Inflammatory macrophage treated with lipopolysaccharide for 4 hours (primary cell): ENCODE measurements at places on chromosomes 2 and 18.

- no peak for DNase-seq
Observed at GRCh38 chr2:109151519-109151918, 22.5 kb downstream of the SH3RF3 start.

DNA sequence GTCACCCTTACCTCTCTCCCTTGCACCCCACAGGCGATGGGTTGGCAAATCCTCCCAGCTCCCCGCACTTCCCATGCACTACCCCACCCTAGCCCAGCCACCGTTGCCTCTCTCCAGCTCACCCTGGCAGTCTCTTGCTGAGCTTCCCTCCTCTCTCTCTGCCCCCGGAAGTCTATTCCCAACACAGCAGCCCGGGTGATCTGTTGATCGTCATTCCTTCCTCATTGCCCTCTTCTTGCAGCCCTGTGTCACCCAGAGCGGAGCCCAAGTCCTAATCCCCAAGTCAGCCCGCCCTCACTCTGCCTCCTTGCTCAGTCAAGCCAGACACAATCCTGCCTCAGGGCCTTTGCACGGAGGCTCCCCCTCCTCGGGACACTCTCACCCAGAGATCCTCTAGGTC, 55.2 kb downstream of the CIB4 start:
- no peak for DNase-seq

- peak; percentile 44 for DNase-seq
Observed at GRCh38 chr2:71082402-71083252, 14.2 kb downstream of the NAGK start.

DNA sequence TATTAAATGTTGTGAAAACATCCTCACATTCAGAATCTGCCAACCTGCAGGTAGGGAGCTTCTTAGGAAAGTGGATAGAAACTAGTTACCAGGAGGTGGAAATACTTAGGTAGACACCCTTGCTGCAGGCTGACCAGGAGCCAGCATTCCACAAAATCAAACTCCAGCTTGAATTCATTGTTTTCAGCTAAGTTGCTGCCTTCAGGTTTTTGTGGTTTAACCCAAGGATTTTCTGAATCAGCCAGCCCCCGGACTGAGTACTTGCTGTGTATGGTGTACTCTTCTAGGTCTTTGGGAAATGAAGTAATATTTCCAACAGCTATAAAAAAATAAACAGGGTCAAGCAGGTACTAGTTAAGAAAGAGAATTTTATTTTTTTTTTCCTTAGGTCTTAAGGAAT, 192.1 kb upstream of the CHST9 start:
- no peak for DNase-seq

DNA sequence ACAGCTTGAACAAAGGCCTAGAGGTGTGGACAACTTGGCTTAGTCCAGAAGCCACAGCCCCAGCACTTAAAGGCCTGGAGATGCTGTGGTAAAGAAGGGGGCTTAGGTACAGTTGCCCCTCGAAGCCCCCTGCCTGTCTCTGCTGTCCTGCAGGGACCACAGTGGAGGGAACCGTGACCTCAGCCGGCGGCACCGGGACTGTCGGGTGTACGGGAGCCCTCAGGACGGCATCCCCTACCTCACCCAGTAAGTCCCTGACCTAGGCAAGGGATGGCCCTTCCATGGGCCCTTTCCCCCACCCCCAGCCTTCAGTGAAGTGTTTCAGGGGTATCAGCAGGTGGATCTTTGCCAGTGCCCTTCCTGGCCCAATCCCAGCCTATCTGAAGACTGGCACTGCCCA, 15.3 kb upstream of the CATIP start:
- DNase-seq: no peak

DNA sequence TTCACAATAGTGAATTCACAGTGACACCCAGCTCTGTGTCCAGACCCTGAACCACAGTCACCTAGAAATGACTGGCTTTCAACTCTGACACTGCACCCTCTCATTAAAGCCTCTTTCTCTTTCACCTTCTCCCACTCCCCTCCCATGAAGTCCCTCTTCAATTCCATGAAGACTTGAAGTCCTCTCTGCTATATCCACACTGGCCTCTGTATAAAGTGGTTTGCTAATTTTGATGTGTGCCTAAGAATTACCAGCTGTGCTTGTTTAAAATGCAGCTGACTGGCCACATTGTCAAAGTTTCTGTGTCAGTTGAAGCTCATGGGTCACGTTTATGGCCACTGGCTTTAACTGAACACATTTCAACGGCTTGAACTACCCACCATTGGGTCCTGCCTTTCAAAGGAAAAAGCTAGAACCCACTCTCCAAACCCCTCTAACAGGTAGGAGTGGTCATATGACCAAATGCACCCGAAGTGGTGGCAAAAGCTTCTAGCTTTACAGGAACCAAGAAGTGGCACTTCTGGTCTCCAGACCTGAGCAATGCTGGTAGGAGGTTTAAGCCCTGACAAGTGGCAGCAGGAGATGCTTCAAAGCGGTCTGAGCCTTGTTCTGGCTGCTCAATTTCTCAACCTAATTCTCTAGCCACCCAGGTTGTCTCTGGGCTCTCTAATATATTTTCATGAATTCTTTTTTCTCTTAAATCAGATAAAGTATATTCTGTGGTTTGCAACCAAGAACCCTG, 34.2 kb downstream of the B4GALT6 start:
- no peak for DNase-seq

DNA sequence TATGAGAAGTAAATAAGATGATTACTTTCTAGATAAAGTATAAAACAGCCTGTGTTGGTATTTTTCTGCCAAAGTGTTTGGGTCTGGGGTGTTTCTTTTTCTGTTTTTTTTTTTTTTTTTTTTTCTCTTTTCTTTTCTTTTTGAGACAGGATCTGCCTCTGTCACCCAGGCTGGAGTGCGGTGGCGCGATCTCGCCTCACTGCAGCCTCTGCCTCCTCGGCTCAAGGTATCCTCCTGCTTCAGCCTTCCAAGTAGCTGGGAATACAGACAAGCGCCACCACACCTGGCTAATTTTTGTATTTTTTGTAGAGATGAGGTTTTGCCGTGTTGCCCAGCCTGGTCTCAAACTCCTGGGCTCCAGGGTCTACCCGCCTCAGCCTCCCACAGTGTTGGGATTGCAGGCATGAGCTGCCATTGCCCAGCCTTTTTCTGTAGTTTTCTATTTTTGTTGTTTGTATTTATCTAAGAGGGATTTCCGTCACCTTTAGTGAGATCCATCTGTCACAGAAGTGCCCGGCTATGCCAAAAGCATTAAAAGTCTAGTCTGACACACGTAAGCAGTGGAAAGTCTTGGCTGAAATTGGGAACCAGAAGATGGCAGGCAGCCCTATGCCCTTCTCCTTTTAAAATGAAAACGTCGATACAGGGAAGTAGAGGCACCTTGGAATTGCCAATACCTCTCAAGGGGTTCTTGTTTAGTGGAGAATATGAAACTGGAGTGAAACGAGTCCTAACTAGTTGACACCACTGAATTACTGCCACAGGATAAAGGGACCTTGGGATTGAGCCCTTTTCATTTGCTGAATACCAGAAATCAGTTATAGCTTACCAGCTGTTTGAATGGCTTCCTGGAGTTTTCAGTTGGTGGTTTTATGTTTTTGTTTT, 14.0 kb downstream of the UGP2 start:
- no peak for DNase-seq

DNA sequence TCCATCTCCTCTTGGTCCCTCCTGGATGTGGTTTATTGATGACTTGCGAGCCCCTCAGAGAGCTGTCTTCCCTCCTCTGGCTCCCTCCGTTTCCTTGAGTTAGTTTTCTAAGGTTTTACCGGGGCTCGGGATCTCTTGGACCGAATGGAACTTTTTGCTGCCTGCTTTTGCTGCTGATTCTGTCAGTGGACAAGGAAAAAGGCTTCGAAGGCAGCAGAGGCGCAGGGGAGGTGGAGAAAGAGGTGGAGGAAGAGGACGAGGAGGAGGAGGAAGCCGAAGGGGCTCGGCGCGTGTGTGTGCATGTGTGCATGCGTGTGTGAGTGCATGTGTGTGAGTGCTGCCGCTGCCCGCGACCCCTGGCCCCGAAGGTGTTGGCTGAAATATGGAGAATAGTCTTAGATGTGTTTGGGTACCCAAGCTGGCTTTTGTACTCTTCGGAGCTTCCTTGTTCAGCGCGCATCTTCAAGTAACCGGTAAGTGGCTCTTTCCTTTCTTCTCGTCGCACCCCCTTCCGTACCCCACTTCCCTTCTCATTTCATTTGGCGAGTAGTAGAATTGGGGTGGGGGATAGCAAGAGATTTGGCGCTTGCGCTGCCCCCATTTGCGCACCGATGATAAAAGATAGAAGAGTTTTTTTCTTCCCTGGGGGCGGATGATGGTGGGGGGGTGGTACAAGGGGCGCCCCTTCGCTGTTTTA, 557 bp downstream of the DCC start:
- DNase-seq: no peak

DNA sequence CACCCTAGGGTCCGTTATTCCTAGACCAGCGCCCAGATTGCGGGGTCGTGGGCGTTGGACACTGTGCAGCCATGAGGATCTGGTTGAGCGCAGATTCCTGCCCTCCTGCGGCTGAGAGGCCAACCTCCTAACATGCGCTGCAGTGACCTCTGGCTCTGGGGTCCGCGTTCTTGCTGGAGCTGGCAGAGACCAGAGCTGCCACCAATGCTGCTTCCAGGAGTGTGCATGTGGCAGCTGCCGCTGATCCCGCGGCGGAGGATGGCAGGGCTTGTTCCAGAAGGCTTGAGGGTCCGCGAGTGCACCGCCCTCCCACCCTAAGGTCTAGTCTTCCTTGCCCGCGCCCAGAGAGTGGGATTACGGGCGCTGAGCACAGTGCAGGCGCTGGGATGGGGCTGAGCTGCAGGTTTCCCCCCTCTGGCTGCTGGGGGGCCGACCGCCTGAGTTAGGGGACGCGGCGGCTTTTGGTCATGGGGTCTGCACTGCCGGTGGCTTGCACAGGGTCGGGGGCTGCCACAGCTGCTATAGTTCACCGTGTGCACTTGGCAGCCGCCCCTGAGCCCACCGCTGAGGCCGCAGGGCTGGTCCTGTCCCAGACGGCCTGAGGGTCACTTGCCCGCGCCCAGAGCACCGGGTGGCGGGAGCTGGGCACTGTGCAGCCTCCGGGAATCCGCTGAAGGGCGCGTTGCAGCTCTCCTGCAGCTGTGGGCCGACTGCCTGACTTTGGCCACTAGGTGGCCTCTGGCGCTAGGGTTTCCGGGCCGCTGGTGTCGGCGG, 145.9 kb downstream of the CCDC74A start:
- DNase-seq: peak; percentile 85

DNA sequence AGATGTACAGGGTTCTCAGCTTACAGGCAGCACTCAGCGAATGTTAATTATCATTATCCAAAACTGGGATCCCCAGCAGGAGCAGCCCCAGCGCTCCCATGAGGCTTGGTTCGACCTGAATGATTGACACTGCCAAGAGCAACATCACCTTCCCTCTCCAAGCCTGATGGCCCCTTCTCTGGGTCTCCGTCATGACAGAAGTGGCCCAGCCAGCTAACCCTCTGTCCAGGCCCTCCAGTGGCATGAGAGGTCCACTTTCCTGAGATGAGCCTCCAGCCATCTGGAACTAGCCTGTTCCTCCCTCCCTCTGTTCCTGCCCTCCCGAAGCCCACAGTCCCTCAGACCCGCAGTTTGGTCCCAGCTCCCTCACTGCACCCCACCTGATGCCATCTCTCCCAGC, 97.0 kb upstream of the RAB6C start:
- no peak for DNase-seq

DNA sequence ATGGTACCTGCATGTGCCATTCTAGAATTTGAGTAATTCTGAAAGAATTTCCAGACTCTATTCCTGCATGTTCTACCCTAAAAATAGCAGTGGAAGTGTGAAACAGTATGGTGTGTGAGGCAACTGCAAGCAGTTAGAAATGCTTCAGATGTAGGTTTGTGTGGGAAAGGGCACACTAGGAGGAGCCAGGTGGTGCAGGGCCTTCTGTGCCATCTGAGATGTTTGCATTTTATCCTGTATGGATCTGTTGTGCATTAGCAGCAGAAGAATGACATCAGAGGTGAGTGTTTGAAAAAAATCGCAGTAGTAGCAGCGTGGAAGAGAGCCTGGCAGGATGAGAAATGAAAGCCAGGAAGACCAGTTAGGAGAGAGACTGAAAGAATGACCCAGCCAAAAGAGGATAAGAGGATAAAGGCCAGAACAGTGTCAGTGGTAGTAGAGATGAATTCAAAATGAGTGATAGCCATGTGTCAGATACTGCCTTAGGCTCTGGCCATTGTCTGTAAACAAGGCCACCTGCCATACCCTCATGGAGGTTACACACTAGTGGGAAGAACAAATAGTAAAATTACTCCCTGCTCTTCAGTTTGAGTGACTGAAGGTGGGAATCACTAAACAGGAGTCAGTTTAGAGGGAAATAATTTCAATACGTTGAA, 142.2 kb downstream of the PKP4 start:
- DNase-seq: no peak

DNA sequence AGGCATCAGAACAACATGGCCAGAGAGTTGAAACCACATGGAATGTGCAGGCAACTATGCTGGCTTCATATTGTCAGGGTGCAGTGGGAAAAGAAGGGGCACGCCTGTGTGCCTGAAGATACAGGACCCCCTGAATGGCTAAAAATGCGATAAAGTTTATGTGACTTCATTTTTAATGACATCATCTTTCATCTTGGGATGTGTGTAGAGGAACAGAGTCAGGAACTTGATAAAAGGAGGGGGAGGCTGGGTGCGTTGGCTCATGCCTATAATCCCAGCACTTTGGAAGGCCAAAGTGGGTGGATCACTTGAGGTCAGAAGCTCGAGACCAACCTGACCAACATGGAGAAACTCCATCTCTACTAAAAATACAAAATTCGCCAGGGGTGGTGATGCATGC, 872.6 kb downstream of the TDRD15 start:
- DNase-seq: no peak

GRCh38 chr2:236393581-236393980, 129.4 kb upstream of the ASB18 start:
- no peak for DNase-seq

DNA sequence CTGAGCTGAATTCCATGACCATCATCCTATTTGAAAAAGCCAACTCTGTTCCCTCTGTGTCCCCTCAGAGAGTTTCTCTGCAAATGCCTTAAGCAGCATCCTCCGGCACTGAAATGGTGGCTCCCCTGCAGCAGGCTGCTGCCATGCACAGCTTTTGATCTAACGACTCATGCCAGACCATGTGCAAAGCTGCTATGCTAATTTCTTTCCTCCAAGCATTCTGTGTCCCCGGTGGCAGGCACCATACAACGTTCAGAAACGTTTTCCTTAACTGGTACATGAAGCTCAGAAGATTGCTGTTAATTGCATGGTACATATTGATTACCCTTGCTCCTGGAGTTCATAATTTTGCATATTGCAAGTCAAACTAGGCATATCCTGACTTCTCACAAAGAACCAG, 336.8 kb downstream of the RBM43 start:
- DNase-seq: no peak
